Myocyte (in vitro differentiated cells): ENCODE measurements at places on chromosomes 12 and 14. TPM values are rescaled to one million over a fixed set of nuclear protein-coding genes. Genes with fewer than 3 reads are reported as not detected.

CLECL1 gene
- total RNA-seq: not detected in 2 replicates

GPD1 gene
- 39.9 and 54.1 TPM in 2 replicates for total RNA-seq

EPYC gene
- total RNA-seq: not detected in 2 replicates

IGF1 gene
- 0.24 and 0.26 TPM in 2 replicates for total RNA-seq

TBX3 gene
- total RNA-seq: 7.0 and 8.8 TPM in 2 replicates

HOXC6 gene
- total RNA-seq: 1.6 and 2.3 TPM in 2 replicates

NGB gene
- not detected in 2 replicates for total RNA-seq

CFAP54 gene
- total RNA-seq: 0.67 and 0.99 TPM in 2 replicates

EXOC5 gene
- total RNA-seq: 77.3 and 85.4 TPM in 2 replicates

CLEC2A gene
- not detected in 2 replicates for total RNA-seq

TAS2R42 gene
- not detected in 2 replicates for total RNA-seq

PPP1R12A gene
- total RNA-seq: 67.1 and 100 TPM in 2 replicates

PTPN6 gene
- total RNA-seq: 1.5 TPM in 1 of 2 replicates, not detected in the other

C14orf132 gene
- 30.2 and 35.7 TPM in 2 replicates for total RNA-seq

KRT72 gene
- total RNA-seq: not detected in 2 replicates

IFI27 gene
- 2.5 and 5.8 TPM in 2 replicates for total RNA-seq

ENDOU gene
- total RNA-seq: not detected in 2 replicates

TMEM229B gene
- 1.4 TPM in 2 replicates for total RNA-seq

ANO2 gene
- total RNA-seq: 2.2 and 7.8 TPM in 2 replicates

TAS2R46 gene
- 0.62 TPM in 1 of 2 replicates, not detected in the other for total RNA-seq

TAS2R9 gene
- total RNA-seq: not detected in 2 replicates

PNMA1 gene
- total RNA-seq: 26.4 and 29.0 TPM in 2 replicates

PTCSC3 gene
- total RNA-seq: not detected in 2 replicates

SLC10A1 gene
- total RNA-seq: not detected in 2 replicates
